ENCODE measurements at places on chromosomes 13 and 19. TPM values are rescaled to one million over a fixed set of nuclear protein-coding genes. Genes with fewer than 3 reads are reported as not detected.

DNA sequence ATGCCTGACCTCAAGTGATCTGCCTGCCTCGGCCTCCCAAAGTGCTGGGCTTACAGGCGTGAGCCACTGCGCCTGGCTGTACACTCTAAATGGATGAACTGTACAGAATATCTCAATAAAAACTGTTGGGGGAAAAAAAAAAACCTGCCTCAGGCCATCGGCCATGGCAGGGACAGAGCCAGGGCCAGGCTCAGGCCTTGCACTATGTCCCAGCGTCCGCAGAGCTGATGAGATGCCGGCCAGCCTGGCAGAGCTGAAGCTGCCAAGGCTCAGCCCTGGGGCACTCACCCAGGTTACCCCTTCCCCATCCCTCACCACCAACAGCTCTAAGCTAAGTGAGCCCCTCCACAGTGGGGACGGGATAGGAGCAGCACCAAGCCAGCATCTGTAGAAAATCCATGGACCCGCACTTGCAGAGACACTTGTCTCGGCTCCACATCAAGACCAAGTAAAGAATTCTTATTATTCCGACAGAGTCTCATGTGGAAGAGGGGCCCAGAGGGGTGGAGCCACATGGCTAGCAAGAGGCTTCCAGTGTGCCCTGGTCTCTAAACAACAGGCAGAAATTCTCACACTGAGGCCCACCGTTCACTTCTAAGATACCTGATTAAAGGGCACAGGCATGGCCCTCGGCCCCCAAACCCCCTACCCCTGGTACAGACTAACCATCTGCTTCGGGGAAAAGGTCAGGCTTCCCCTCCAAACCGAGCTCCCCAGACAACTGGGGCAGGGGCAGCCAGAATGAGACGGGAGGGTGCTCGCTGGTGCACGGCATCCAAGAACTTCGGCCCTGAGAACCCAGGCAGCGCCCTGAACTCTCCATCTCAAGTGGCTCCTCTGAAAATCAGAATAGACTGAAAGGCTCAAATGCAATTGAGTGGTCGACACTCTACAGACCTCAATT lies 5.8 kb downstream of the PPP6R1 start:
- H3K27me3 ChIP-seq: no peaks in the 10 kb centered on the region
- peak; percentile 75 for DNase-seq
- H3K4me3 ChIP-seq: peak overlapping the region; percentile 93

GRCh38 chr19:13493516-13494310 lies 12.6 kb downstream of the CACNA1A start:
- H3K27ac ChIP-seq: no peak overlapping the region
- H3K4me1 ChIP-seq: no peaks in the 10 kb centered on the region
- H3K27me3 ChIP-seq: peaks cover 14% of the 10 kb centered on the region
- no peak overlapping the region for H3K4me3 ChIP-seq

GRCh38 chr19:15498910-15499309 lies 9.4 kb upstream of the CYP4F22 start:
- no peaks in the 10 kb centered on the region for H3K27me3 ChIP-seq
- H3K4me3 ChIP-seq: no peak overlapping the region
- no peaks in the 10 kb centered on the region for H3K36me3 ChIP-seq
- no peak for DNase-seq

SLITRK6 gene
- total RNA-seq: not detected

CRB3 gene
- 1.2 TPM for total RNA-seq

Data from spleen (tissue), 13 donors.